ENCODE measurements at places on chromosomes 1 and 21.

GRCh38 chr1:10890491-10891071 lies 94.1 kb upstream of the CASZ1 start:
- DNase-seq: no peak

GRCh38 chr1:20484519-20485462 lies 1.2 kb downstream of the CAMK2N1 start:
- DNase-seq: no peak

GRCh38 chr1:181513786-181514297 lies 30.5 kb downstream of the CACNA1E start:
- DNase-seq: no peak

GRCh38 chr1:206606867-206607266 lies 5.4 kb downstream of the EIF2D start:
- DNase-seq: no peak

DNA sequence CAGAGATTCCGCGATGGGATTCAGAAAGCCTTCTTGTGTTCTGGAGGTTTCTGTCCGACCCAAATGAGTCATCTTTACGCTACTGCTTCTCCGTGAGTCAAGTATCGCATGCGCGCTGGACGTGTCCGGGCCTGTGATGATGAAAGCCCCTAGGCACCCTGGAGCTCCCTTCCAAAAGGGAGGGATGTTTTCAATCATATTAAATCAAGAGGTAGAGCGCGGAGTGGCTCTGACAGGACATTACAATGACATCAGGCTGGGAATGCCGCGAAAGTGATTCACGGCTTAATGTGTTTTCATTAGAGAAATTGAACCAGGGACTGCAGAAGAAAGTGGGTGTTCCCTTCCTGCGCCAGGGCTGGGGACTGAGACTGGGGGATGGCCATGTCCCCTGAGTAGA lies 48.5 kb downstream of the AJAP1 start:
- DNase-seq: no peak

- no peak for DNase-seq
These were observed at the start of gene GBP1 for GRCh38 chr1:89065079-89065868. Gene GBP1 (minus strand): TSS chr1:89065208. CDS start chr1:89063234, 1,974 bp downstream.

- DNase-seq: no peak
These were observed 335.7 kb upstream of the GREM2 start for GRCh38 chr1:240947438-240948224.

DNA sequence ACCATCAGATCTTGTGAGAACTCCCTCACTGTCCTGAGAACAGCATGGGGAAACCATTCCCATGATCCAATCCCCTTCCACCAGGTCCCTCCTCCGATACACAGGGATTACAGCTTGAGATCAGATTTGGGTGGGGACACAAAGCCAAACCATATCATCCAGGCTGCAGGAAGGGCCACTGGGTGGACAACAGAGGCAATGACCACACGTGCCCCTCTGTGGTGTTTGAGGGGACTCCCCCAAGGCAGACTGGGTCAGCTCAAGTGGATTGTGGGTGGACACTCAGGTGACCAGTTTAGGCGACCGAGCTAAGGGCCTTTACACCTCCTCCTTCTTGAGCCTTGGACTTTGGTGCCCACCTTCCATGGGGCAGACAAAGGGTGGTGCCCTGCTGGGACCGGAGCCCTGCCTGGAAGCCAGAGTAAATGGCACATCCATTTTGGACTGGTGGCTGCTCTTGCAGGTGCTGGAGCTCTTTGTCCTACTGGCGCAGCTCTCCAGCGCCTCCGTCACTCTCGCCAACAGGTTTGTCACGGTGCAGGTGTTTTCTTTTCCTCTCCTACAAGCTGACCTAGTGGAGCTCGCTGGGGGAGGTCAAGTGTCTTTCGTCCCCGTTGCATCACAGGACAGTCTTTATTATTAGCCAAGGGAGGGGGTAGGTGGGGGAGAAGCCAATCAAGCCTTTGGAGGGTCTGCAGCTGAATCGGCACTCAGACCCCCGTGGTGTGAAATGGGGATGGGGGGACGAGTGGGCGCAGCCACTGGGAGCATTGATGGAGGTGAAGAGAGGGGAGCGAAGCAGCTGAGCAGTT lies 37.6 kb downstream of the CRYAA start:
- no peak for DNase-seq

DNA sequence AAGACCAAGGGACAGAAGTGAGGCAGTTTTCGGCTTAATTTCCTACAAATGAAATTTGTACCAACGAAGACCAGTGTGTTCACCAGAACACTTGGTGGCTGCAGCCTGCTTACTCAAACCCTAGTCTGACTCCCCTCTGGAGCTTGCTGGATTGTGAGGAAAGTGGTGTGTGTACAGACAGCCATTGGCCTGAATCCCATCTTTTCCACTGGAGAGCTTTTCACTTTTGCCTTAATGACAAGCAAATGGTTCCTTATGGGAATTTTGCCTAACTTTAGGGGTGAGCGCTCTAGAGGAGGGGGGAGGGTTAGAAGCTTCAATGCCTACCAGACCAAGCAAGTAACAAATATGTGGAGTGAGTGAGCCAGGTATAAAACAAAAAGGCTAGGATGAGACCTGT lies 17.3 kb downstream of the METTL13 start:
- DNase-seq: no peak

DNA sequence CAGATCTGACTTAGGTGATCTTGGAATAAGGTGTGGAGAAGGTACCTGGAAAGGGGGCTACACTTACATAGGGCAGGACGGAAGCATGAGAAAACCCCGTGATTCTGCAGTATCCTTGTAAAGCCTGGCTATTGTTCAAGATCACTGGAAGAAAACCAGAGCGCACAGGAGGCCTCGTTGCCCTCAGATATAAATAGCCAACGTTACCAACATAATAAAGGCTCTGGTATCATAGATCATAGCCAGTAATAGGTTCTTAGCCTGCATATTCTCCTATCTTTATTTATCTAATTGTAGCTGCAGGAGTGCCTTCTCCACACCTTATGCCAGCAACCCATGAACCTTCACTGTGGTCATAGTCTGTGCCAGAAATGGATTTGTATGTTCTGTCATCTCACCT lies 35.9 kb upstream of the MPZL1 start:
- DNase-seq: no peak

DNA sequence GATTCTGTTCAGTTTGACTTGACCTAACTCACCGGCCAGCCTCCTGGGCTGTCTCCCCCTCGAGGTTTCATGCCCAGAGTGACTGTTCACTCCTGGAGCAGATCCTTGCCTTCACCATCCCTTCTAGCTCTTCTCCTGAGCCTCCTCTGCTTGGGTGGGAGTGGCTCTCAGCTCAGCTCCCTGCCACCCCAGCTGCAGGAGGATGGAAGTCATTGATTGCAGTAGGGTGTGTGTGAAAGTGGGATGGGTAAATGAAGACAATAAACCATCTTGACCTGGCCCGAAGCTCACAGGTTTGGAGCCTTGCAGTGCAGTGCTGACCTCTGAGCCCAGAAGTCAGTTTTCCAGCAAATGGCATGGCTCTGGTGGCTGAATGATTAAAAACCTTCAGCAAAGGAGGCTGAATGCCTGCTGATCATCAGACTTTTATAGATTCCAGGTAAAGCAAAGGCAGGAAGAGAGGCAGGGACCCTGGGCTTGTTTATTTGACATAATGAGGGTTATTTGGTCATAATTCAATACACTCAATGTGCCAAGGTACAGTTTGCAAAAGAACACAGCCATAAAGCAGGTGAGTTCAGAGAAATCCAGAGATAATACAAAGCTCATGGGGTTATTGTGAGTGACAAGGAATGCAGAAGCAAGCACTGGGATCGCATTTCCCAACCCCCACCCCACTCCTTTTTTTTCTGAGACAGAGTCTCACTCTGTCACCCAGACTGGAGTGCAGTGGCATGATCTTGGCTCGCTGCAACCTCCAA lies 17.5 kb upstream of the TFF3 start:
- no peak for DNase-seq

DNA sequence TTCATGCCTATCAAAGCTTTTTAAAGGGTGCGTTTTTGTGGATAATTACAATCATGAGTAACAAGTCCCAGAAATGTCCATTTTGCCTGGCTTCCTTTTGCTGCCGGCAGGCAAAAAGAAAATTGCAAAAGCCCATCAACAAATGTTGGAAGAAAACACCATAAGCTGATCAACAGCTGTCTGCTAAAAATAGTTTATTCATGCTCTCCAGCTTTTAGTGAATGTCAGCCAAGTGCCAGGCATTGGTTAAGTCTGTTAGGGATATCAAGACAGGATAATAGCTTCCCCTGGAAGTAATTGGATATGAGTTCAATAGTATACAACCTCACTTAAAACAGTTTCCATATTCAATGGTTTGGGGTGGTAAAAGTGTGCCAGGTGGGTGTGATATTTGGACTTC lies 13.6 kb upstream of the AGMAT start:
- no peak for DNase-seq

DNA sequence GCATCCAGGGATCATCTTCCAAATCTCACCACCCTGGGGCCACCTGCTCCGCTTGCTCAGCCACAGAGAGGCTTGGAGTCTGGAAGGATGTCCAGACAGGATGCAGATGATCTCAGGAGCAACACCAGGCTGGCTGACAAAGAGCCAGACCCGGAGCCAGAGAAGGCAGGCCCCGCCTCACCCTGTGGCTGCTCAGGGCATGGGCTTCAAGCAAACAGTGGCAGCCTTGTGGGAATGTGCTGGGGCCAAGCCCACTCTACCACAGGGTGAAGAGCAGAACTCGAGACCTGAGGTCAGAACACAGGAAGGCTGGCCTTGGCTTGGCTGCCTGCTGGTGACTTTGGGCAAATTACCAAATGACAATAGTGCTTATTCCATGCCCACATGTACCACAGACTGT lies 45.5 kb downstream of the MRPL37 start:
- DNase-seq: no peak

DNA sequence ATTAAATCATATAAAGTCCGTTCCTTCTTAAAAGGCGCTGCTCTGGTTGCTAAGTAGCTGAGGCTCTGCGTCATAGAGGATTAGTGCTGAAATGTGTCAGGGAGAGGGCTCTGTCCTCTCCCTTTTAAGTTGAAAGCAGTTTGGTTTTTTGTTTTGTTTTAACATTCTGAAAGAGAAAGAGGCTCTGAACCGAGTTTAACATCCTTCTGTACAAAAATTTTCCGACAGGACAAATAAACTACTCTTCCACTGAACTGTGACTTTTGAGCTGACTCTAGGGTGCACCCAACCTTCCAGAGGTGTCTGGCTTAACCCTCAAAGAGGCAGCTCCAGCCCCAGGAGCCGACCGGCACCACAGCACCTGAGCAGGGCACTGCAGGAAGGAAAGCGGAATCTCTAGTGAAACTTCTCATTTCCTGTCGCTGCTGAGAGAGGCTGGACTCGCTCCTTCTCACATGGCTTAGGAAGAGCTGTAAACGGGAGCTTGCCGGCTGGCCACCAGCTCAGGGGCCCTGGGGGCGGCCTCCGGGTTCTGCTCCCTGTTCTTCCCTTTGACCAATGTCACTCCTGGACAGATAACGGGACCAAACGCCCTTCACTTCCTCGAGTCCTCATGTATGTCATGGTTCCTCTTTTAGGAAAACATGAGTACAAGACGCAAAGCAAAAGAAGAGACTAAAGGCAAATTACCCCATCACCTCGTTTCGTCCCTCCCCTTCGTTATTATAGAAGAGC lies 1.2 kb downstream of the VAV3 start:
- DNase-seq: no peak

DNA sequence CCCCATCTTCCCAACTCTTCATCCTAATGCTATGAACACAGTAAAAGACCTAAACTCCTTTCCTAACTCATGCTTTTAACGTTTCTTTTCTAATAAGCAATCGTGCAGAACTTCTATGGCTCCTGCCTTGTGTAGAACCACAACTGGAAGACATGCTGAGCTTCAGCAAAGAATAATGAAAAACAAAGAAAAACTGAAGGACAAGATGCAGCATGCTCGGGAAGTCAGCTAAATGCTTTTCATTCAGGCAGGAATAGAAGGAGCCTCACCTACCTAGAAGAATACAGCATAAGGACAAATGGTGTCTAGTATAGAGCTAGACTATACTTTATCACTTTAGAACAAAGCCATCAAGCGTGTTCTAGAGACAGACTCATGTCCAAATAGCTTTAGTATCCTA lies 45.9 kb downstream of the LUZP1 start:
- no peak for DNase-seq

GRCh38 chr1:190464690-190465089 lies 13.0 kb downstream of the BRINP3 start:
- no peak for DNase-seq

DNA sequence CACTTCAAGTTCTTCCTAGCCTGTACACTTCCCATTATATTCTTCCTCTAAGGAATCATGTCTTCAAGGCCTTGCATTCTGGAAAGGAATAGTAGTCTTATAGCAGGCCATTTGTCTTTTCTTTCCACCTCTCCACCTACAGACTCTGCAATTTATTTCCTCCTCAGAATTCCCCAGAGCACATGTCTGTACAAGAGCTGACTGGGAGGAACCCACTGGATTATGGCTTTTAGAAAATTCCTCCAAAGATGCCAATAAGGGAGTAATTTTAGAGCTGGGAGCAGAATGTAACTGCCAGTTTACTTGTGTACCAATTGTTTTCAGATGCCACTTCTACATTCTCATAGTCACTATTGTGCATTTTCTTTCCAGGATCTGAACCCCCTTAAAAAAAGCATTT lies 3.4 kb upstream of the PSMG1 start:
- no peak for DNase-seq
